ENCODE measurements at places on chromosomes 7 and 10.

DNA sequence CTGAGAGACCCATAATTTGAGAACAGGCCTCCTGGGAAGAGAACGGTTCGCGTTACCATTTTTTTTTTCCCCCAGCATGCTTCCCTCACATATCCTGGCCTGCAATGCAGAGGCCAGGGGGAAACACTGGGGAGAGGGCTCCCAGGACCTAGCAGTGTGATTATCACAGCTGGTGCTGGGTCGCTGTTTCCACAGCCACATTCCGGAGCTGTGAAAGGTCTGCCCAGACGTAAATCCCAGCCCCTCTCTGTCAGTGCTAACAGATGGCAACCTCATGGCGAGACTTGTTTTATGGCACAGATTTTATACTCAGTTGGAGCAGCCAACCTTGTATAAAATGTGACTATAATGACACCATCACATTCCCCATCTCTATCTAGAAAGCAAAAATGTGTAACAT is 150.5 kb downstream of the PLXDC2 start:
- no peak for DNase-seq

DNA sequence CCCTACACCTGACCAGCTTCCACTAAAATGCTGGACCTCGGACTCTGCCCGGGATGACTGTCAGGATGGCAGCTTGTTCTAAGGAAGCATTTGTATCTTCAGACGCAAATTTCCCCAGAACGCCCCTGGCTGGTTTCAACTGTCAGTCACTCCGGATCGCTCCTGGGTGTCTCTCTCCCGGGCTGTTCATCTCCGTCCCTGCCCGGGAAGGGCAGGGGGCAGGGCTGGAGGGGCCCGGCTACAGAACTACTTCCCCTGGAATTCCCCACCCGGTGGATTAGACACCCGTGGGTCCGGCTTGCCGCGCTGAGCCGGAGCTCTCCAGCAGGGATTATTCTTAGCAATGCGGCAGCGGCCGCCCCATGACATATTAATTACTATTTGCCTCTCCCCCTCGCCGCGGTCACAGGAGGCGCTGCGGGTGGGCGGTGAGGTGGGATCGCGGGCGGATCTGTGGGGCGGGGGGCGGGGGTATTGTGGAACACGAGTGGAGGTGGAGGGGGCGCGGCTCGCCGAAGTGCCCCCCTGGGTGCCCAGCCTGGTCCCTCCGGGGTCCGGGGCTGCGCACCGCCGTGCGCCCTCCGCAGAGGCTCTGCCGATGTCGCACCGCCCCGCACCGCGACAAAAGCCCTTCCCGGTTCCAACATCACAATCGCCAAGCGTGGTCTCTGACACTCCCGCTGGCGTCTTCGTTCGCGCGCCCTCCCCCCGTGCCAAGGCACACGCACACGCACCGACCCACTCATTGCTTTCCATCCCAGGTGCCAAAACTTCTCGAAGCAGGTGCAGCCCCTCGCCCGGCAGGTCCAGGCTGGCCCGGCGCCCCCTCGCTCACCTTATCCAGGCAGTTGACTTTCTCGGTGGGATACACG is 276.1 kb upstream of the NEBL start:
- no peak for DNase-seq

DNA sequence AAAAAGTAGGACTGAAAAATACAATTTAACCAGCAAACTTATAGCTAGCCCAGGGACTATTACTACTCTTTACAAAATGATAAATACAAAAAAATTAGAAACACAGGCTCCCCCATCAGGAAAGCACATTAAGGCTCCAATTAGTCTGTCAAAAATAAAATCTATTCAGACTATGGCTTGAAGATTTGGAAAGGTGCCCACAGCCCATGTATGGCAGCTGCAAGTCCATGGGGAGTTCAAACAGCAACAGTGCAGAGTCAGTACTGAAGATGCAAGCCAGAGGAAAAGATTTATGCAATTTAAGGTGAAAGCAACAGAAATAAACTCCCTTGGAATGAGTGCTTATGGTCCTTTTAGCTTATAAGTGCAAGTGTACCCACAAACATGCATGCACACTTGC is 29.7 kb downstream of the IMMP2L start:
- DNase-seq = no peak

DNA sequence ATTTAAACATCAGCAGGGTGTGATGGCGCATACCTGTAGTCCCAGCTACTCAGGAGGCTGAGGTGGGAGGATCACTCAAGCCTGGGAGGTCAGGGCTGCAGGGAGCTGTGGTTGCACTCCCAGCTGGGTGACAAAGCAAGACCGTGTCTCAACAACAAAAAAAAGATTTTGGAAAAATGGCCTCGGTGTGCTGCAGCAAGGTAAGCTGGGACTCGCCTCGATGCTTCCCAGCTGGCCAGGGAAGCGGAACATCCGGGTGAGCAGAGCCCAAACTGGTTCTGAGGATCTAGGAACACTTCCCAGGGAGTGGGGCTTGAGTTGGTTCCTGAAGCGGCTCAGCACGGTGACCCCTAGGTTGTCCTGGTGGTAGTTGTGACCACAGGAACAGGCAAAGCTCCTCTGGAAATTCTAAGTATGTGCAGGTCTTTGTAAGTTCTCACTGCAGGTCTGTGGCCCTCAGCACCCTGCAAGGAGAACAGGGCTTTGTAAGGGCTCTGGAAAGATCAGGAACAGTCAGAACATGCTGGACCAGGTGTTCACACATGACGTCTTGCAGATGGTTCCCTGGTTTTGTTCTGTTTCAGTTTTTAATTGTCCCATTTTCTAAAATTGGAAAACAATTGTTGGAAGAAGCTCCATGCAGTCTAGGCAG is 38.6 kb upstream of the ZMIZ2 start:
- DNase-seq = no peak

GRCh38 chr10:55212051-55212450 is 411.0 kb upstream of the PCDH15 start:
- DNase-seq = no peak

DNA sequence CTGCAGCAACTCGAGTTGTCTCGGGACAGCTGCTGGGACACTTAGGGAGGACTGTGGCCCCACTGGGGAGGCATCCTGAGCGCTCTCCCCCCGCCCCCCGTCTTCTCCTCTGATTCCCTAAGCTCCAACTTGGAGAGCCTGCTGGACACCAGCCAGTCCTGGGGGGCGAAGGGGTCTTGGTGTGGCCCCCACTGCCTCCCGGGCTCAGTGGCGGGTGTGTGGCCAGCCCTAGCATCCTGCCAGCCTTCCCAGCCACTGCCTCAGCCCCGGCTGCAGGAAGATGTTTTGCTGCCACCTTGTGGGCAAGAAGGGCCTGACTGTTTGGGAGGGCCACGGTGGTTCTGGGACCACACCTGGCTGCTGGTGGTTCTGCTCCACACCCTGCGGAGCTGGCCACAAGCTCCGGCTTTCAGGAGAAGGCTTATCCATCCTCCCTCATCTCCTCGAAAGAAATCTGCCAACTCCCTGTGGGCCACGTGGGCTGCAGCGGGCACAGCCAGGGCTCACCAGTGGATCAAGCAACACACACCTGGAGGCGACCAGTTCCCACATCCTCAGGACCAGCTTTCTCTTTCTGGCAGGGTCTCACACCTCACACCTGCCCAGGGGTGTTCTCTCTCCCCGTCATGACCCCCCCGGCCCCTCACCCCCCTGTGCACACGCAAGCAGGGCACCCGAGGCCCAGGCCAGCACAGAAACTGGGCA is 24.8 kb downstream of the AGAP3 start:
- DNase-seq = no peak

DNA sequence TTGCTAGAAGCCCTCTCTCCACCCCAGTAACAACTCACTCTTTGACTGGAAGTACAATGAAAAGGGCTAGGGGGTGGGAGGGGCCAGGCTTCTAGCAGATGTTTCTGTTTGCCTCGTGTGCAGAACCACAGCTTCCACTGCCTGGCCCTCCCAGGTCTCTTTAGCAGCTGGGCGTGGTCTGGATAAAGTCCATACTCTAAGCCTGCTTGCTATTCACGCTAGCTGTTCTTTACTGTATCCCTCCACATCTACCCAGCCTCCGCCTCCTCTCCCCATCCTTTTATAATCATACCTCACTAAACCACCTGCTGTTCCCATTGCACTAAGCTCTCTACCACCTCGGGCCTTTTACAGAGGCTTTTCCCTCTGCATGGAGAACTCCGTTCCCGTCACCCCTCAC is 288.8 kb downstream of the CAMK1D start:
- DNase-seq = no peak

- DNase-seq = peak; percentile 34
Observed at GRCh38 chr7:82810558-82811259, 352.0 kb downstream of the PCLO start.

- DNase-seq = no peak
Observed at GRCh38 chr10:46227571-46227935, 59.2 kb upstream of the ANTXRL start.

GRCh38 chr7:109376576-109376975 is 806.9 kb downstream of the DNAJB9 start:
- no peak for DNase-seq

GRCh38 chr7:96836456-96836855 is 126.8 kb upstream of the SEM1 start:
- no peak for DNase-seq

- no peak for DNase-seq
Observed at GRCh38 chr7:32347244-32347828, 142.8 kb downstream of the LSM5 start.

GRCh38 chr7:91659096-91659495 is 221.4 kb downstream of the MTERF1 start:
- no peak for DNase-seq

GRCh38 chr10:16927546-16927945 is 110.3 kb upstream of the RSU1 start:
- DNase-seq = no peak

- DNase-seq = no peak
Observed at GRCh38 chr7:79664884-79665676, 211.6 kb upstream of the MAGI2 start.

DNA sequence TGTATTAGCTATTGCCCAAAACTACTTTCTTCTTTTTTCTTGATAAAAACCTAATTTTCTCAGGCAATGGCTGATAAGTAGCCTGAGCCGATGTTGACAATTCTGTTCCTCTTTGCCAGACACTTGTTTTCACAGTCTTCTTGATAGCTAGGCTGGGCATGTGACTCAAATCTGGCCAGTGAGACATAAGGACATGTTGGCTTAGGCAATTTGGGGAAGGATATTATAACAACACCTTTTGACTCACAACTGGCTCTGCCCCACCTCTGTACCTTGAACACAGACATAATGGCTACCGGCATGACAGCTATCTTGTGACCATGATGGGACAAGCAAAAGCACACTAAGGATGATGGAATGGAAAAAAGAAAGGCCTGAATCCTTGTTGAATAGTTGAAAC is 72.9 kb upstream of the GPR22 start:
- no peak for DNase-seq

GRCh38 chr10:127364034-127364433 is 167.6 kb upstream of the INSYN2A start:
- no peak for DNase-seq

GRCh38 chr10:132637477-132638129 is 100.0 kb downstream of the INPP5A start:
- DNase-seq = no peak

DNA sequence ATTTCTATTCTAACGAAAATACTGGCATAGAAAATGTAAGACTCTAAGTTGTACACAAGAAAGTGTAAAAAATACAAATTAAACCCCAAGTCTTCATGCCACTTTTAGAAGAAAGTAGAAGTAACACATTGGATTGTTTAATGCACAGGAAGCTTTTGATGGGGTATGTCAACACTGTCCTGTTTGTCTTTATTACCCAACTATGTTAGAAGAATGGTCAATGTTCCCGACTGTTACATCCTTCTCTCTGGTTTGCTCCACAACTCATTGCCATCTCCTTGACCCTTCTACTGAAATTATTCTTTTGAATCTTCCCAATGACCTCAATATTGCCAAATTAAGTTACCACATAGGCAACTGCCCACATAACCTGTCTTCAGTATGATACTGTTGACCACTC is 35.8 kb downstream of the COL28A1 start:
- DNase-seq = no peak

- peak; percentile 29 for DNase-seq
Observed at GRCh38 chr7:7254908-7255307, 72.6 kb downstream of the C1GALT1 start.

DNA sequence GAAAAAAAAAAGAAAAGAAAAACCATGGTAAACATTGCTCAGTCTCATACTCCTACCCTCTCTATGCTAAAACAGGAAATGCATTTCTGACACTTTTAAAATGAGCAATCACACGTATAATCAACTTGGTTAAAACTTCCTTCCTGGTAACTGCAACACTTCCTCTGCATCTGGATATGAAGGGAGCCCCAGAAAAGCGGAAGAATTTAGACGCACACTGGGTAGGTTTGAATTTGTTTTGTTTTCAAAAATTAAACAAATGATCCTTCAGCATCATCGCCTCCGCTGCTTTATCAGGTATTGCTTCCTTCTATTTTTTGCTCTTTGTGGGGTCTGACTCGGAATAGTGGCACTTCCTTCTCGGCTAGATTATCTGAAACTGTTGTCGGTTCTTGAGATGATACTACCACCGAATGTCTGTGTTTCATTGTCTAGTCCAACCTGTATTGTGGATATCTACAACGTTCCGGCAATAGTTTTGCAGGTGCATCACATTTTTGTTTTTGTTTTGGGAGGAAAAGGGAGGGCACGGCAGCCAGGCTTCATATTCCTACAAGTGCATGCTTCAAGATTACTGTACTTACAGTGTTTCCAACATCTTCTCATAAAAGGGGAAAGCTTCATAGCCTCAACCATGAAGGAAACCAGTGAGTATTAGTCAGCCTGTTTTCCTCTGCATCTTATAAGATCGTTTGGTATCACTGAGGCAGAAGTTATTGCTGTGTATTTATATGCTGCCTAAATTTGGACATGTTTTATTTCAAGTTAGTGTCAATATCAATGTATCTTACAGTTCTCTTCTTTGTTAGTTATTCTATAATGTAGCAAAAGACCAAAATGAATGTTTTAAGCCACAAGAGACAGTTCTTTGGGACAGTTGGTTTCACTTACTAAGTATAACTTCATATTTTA is at the start of gene PIK3CG:
PIK3CG (plus strand) TSS at position 153 of the 912 bp plus-strand sequence. CDS start 2,280 bp downstream, outside the sequence.
- DNase-seq = no peak

- no peak for DNase-seq
Observed at GRCh38 chr7:34107276-34107675, 201.9 kb downstream of the BMPER start.

DNA sequence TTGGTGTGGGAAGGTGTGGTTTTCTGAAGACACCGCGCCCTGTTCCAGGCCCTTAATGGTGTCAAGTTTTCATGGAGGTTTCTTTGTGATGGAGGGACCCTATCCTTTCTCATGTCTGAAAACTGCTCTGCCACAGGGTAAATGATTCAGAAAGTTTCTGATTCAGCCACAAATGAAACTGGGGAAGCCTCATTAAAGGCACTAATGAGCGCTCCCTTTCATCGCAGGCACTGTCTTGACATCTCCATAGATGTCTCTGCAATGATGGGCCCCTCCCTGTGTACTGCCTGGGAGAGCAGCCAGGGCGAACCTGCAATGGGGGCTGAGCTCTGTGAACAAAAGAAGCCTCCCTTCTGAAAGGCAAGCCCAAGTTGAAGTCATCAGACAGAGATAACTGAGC is 355.3 kb downstream of the PRPF18 start:
- no peak for DNase-seq

- peak; percentile 55 for DNase-seq
Observed at GRCh38 chr7:105487579-105488571, 34.2 kb downstream of the PUS7 start.

GRCh38 chr7:36288501-36288900 is 101.2 kb upstream of the ANLN start:
- no peak for DNase-seq

GRCh38 chr7:47401611-47402570 is 180.0 kb downstream of the TNS3 start:
- DNase-seq = no peak

GRCh38 chr7:21542891-21543527 is at the start of gene DNAH11:
DNAH11 (plus strand) TSS chr7:21543039; CDS start chr7:21543246, 207 bp downstream.
- DNase-seq = no peak
